Stimulated activated CD8-positive, alpha-beta memory T cell treated with anti-CD3 and anti-CD28 coated beads, Interleukin-7, amount 100 ng/mL, for 24 hours (primary cell): ENCODE measurements at places on chromosomes 3 and 15.

GRCh38 chr3:119559441-119559963 is at the start of gene CD80:
Gene CD80, minus strand, starts transcription at chr3:119559614. Its CDS starts 1,886 bp downstream, at chr3:119557728.
- DNase-seq, result no peak

DNA sequence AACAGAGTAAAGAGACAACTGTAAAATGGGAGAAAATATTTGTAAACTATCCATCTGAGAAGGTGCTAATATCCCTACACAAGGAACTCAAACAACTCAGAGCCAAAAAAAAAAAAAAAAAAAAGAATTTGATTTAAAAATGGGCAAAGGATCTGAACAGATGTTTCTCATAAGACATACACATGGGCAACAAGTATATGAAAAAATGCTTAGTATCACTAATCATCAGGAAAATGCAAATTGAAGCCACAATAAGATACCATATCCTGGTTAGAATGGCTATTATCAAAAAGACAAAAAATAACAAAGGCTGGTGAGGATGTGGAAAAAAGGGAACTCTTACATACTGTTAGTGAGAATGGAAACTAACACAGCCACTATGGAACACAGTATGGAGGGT is 36.2 kb downstream of the TXNRD3 start:
- DNase-seq, result no peak

- no peak for DNase-seq
Observed at GRCh38 chr3:178787960-178788359, 251.7 kb downstream of the KCNMB2 start.

DNA sequence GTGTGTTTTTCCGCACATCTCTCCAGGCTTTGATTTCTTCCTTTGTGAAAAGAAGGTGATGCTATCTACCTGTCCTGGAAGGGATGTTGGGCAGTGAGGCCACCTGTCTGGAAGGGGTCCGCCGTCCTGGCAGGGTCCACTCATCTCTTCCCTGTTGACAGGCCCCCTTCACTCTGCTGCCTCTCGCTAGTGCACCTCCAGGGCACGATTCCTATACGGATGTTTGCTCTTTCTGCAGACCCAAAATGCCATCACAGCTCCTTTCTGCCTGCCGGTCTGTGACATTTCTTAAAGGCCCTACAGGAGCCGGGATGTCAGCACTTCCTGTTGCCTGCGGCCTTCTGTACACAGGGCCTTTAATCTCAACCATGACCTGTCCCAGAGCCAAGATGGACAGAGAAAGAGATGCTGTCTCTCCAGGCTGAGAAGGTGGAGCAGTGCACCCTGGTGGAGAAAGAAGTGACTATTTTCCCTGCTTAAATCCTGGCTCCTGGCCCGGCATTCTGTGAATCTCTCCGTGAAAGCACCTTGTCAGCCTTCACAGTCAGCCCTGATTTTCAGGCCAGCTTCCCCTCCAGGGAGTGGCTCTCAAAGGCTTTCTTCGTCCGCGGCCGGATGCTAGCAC is 7.4 kb downstream of the FAM3D start:
- no peak for DNase-seq

- DNase-seq, result no peak
Observed at GRCh38 chr15:65958835-65959234, 89.5 kb downstream of the RAB11A start.

GRCh38 chr3:143559296-143559695 is 289.0 kb downstream of the SLC9A9 start:
- no peak for DNase-seq

GRCh38 chr3:21158861-21159542 is 592.0 kb downstream of the ZNF385D start:
- DNase-seq, result no peak

DNA sequence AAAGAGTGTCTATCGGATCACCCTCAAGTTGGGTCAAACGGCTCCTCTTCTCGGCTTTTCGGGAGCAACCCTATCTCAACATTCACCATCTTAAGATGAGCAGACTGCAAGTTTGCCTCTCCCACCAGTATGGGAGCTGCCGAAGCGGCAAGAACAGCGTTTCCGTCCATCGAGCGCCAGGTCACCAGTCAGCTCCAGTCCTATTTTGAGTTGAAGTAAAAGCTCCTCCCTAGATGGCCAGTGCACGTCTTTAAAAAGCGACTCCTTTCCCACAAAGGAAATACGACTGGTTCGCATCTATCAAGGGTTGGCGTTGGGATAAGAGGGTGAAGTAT is 369 bp upstream of the U2SURP start:
- no peak for DNase-seq

- DNase-seq, result no peak
Observed at GRCh38 chr15:71252044-71252739, 136.9 kb downstream of the THSD4 start.

- no peak for DNase-seq
Observed at GRCh38 chr3:48694610-48695392, 9.1 kb upstream of the NCKIPSD start.

DNA sequence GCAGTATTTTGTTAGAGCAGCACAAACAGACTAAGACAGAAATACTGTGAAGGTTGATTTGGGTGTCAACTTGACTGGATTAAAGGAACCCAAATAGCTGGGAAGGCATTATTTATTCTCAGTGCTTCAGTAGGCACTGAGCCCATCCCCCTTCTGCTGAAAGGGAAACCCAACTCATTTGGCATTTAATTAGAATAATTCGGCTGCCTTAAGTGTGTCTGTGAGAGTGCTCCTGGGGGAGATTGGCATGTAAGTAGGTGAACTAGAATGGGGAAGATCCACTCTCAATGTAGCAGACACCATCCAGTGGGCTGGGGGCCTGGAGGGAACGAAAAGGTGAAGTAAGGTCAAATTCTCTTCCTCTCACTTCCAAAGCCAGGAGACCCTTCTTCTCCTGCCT is 20.5 kb upstream of the SLCO3A1 start:
- DNase-seq, result no peak

GRCh38 chr3:184399410-184399809 is 19.6 kb downstream of the CHRD start:
- DNase-seq, result no peak

- DNase-seq, result no peak
Observed at GRCh38 chr3:44968447-44968858, 7.5 kb downstream of the ZDHHC3 start.

DNA sequence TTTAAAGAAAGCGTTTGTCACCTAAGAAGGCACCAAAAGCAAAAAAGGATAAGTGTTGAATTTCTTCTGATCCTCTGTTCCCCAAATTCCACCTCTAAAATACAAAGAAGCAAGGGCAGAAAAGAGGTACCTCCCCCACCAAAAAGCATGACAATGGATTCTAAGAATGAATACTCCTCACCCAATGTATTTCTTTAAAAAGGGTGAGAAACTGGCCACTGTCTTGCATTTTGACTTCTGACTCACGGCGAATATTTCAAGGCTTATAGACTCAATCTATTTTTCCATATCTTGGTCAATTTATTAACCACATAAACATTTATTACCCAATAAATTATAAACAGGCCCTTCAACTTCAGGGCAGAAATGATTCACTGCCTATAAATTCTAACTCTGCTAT is 131.1 kb downstream of the NR1I2 start:
- no peak for DNase-seq

DNA sequence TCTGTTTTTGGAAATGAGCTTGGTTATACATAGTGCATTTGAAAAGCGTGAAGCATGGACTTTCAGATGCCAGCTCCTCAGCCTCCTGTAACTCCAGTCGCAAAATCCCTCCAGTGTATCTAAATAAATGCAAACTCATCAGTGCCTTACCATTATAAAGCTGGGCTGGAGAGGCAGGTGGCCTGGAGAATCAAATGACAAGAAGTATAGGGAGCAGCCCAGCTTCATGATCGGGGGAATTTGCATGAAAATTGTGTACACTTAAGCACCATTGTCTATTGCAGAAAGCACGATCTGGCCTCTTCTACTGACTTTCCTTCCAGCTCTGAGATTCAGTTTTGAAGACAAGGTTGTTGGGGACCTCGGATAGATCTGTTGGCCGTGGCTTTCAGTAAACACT is 71.7 kb downstream of the IGF1R start:
- no peak for DNase-seq

GRCh38 chr3:107520535-107520934 is 2.2 kb upstream of the BBX start:
- DNase-seq, result no peak

DNA sequence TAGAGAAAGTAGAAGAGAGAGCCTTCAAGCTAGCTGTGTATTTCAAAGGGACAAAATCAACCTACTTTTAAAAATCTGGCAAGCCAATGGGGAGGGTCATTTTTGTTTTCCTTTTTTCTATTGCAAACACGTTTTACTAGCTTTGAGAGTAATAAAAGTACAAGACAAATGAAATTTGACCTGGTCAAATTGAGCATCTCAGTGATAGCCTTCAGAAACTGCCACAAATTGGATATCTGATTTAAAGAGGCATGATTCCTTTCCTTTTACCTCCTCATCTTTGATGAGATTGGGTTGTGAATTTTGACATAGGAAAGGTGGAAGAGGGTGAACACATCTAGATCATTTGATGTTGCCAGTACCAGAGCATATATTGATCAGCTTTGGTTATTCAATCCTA is 53.6 kb upstream of the RBMS3 start:
- no peak for DNase-seq

DNA sequence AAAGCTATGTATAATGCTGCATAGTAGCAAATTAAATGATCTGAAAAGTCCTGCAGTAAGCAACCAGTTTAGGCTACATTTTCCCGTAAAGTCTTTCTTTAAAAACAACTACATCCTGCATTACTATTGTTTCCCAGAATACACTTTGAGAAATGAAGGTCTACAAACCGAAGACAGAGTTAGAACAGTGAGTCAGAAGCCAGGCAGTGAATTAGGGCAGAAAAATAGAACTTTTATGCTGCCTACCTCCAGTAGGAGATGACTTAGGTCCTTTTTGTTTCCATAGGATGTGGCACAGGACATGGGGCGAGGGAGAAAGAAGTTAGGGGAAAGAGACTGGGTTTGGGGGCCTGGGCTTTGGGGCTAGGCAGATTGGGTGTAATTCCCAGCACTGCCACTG is 127.3 kb downstream of the PPM1L start:
- no peak for DNase-seq

- DNase-seq, result no peak
Observed at GRCh38 chr3:164752812-164753211, 325.5 kb downstream of the SI start.

DNA sequence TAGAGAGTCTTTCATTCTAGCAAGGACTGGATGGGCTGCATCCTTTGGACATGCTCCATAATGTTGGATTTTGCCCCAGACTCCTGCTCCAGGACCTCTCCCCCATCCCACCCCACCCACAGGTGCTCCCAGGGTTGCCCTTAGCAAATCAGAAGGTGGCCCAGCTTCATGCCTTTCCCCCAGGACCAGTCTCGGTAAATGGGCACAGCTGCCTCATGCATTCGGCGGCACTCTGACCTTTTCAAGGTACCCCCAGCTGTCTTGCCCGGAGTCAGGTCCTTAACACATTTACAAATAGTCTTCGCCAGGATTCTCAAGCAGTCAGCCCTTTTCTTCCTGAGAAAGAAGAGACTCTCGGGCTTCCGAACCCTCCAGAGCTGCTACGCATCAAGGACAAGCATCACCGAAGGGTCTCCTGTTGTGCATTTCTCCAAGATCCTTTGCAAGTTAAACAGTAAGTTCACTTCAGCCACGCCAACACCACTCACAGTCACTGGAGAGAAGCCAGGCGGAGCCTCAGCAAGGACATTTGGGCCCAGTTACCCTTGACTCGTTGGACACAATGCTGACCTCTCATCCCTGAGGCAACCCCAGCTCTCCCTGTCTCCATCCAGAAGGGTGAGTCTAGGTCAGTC is 287.8 kb downstream of the FAM43A start:
- no peak for DNase-seq

GRCh38 chr3:138398791-138399575 is 35.4 kb upstream of the ESYT3 start:
- no peak for DNase-seq

DNA sequence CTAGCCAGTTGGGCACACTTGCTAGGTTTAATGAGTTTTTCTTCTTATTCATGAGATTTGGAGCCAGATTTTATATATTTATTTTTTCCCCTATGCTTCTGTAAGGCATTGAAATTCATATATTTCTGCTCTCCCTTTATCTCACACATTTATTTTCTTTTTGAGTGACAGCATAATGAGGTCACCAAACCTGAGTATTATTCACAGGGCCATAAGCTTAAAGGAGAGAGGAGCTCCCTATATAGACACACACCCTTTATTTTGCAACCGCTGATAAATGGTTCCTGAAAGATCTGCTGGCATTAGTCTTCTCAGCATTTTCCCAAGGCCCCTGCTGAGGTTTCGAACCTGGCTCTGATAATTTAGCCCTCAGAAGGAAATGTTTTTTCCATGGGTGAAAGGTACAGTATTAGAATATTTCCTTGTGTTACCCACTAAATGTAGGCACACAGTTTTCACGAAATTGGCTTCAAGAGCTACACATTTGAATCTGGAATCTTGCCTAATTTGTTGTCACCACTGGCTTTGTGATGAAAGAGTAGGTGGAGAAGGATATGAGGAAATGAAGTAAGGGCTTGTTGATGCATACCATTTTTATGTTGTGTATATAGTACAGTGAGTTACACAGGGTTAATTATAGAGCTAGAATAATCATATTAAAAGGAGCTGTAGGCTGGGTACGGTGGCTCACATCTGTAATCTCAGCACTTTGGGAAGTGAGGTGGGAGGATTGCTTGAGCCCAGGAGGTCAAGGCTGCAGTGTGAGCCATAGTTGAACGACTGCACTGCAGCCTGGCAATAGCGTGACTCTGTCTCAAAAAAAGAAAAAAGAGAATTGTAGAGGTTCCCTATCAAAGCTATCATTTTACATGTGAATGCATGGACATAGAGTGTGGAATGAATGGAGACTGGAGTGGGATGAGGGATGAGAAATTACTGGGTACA is 6.5 kb downstream of the KLHL18 start:
- DNase-seq, result no peak

DNA sequence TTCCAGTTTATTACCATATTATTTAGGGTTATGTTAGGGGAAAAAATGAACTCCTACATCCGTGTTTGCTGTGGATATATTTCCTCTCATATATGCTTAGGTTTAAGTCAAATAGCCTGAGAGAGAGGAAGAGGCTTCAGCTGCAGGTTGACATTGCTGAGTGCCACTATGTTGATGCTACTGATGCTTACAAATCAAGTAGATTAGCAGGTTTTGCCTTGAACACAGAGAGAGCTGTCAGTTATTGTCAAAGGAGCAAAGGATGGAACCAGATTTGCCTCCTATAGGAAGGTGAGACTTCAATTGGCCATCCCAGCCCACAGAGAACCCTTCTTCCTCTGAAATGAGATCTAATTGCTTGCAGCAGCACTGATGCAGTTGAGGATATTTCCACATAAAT is 339.2 kb downstream of the CADM2 start:
- no peak for DNase-seq

DNA sequence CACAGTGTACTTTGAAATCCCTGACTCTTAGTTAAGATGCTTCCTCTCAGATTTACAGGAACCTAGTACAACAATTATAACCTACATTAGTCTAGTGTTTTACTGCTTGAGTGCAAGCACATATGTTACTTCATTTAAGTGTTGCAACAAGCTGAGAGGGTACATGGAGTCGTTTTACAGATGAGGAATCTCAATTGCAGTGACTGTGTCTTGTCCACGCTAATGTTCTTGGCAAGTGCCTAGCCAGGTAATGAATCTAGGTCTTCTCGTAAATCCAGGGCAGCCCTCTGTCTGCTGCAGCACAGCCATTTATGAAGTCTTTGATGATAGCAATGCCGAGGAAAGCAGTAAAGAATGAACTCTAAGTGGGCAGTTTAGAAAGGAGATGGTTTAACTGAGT is 384.4 kb upstream of the ARPP21 start:
- no peak for DNase-seq
